Suprapubic skin (tissue), 4 donors: ENCODE measurements at places on chromosomes 3 and 15.

DNA sequence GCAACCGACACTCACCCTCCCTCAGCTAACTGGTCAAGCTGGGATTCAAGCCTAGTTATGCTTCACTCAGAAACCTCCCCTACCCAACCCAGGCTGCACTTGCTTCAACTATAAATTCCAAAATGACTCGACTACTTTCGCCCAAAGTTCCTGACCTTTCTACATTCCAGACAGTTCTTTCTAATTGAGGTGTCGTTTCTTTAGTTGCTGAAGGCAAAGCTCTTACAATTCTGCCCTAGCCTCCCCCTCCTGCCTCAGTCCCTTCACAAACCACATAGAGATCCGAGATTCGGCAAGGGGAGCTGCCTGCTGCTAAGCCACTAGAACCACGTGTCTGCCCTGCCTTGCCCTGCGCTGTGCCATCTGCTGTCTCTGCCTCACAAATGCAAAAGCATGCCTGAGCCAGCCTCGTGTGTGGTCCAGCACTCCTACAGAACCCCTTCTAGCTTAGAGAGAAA is 74.7 kb upstream of the SH3GL3 start:
- DNase-seq = no peak

DNA sequence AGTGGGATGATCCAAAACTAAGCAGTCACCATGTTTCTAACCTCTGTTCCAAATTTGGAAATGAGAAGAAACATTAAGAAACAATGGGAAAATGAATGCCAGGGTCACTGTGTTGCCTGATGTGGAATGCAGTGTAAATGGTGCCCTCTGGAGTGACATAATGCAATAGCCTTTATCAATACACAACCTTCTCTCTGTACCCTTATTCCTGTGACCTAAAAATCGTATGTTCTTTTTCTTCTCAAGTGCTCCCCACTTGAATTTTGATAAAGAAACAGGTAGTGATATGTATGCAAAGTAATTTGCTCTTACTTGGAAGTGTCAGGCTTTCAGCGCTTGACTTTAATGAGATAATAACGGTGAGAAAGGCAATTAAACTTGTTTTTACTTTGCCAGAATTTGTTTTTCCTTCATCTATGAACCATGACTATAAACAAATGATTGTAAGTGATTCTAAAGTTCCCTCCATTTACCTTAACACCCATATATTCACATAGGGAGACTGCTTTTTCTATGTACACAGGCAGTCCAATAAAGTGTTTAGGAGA is 145.8 kb upstream of the THRB start:
- no peak for DNase-seq

DNA sequence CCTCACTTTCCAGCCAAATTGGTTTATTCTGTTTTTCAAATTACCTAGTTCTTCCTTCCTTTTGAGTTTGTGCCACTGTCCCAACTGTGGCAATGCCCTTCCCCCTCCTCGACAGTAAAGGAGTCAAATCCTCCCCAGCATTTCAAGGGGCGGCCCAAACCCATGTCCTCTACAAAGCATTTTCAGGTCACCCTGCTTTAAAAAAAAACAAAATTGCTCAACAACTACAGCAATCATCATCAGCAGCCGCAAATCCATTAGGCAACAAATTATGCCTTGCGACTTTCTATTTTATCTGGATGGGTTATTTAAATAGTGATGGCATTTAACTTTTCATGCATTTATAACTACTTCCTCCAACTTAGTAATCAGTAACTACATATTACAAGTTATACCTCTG is 32.7 kb downstream of the PLD1 start:
- no peak for DNase-seq

DNA sequence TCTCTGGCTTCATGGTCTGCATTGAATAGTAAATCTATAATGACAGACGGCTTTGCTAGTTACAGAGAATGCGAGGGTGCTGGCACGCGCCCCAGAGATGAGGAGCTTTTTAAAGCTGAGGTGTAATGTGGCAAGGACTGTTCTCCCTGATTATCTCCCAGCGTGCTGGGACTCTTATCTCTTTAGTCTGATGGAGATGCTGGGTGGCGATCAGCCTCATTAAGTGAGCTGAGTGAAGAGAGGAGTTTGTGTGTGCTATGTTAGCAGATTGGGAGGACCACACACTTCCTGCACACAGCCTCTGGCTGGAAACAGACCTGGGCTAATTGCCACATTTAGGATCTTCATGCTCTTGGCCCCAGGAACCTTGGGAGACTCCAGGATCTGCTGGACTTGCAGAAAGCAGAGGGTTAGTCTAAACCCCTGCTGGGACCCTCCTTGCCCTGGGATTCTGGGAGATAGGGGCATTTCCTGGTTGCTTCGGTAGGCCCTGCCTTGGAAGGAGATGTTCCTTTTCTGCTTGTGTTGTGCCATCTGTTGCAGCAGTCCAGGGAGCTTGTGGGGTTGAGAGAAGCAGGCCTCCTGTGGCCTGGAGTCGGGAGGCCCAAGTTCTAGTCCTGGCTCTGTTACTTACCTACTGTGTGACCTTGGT is 15.0 kb downstream of the PDIA5 start:
- no peak for DNase-seq

- no peak for DNase-seq
Observed at GRCh38 chr3:166100730-166101129, 263.5 kb upstream of the BCHE start.

GRCh38 chr3:100411091-100411982 is 10.0 kb downstream of the LNP1 start:
- no peak for DNase-seq
